Frontal cortex (tissue), 4 donors: ENCODE measurements at places on chromosomes 2 and 18.

GRCh38 chr2:48356701-48357325 is 173.1 kb upstream of the STON1 start:
- DNase-seq: no peak

DNA sequence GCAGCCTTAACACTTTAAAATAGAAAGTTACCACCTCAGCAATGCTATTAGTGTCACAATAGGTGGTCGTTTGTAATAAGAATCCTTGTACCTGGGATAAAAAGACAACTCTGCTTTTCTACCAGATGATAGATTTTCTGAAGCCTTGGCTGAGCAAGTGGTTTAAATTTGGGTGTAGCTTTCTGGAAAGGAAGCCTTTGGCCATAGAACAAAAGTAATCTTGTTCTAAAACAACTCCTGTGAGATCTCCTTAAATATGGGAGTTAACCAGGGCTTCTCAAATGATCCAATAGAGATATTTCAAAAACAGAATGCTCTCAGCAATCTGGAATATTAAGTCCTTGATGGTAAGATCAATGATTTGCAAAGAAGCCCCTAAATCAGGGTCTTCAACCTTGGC is 261.6 kb downstream of the ZNF516 start:
- no peak for DNase-seq

DNA sequence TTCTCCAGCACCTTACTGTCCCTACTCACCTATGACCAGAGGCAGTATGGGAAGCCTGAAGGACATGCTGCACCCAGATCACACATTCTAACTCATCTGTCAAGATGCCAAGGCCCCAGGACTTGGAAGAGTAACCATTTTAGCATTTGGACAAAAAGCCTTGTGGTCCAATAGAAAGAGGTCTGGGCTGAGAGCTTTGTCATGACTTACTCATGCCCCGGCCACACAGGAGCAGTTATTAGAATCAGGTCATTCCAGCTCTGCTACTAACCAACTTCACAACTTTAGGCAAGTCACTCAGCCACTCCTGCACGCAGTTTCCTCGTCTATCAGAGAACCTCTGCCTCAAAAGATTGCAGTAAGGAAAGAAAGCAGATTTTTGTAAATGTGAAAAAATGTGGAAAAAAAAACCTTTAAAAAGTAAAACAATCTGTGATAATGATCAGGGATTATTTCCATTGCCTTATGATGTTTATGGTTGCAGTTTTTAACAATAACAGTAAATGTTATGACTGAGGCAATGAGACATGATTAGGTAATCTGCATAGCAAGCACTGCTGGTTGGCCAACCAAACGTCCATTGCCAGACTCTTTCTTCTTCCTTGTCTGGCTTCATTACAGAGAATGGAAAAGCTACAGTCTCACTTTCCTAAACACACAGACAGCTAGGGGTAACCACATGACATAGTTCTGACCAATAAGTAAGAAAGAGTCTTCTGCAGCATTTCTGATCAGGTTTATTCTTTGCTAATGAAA is 255.4 kb upstream of the CHAC2 start:
- no peak for DNase-seq

DNA sequence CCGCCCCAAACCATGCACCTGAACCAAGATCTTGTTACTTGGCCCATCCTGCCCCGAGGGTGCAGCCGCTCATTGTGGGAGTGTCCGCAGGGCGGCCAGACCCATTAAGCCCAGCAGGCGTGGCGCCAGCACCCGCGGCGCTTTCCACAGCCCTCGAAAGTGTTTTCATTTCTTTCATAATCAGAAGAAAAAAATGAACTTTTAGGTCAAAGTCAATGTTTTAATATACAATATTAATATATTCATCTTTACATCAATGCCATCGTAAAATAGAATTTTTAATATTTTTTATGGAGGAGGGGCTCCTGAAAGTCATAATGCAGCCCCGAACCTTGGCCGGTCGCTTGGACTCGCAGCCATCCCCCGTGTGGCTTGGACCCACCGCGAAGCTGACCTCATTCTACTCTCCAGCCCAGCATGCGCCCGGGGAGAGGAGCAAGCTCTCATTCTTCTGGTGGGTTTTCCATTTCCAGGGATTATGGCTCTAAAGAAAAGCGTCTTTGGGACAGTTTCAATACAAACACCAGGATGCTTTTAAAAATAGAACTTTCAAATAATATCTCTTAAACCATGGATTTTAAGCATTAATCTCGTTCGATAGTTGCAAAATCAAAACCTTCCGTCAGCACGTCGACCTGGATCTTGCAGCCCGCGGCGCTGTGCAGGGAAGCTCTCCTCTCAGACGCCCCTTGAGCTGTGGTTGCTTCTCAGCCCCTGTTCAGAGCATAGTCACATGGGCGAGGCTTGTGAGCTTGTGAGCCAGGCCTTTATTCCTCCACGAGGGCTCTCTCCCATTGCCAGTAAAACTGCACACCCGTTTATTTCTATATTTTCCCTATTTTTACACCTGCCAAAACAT is 17.2 kb upstream of the ASB1 start:
- DNase-seq: no peak

DNA sequence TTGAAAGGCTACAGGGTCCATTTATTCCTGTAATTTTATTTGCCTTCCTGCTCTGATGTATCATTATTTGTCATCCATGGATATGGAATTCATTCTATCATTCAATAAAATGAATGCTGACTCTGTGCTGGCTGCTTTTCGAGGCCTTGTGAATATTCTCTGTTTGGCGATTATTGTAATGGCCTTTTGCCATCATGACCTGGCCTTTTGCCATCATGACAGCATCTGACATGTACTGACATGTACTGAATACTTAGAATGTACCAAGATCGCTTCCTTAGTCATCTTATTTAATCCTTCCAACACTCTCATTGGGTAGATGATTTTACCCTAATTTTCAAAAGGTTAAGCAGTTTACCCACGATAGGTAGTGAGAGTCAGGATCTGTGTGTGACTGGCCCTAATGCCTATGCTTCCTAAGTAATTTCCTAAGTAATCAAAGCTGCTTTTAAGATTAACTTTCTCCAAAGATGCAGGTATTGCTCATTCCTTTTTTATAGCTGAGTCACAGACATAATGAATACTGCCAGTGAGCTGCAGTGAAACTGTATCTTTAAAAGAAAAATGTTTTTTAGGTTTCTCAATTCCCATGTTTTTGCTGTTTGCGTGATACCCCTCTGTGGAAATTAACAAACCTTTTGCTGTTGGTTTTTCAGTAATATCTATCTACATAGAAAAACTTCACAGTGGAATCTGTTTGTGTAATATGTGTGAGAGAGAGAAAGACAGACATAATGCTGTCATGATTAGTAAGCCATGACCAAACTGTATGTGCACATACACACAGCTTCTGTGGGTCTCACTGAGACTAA is 127.8 kb downstream of the CERS6 start:
- DNase-seq: no peak

- DNase-seq: no peak
Observed at GRCh38 chr2:53422979-53423378, 344.6 kb upstream of the CHAC2 start.

DNA sequence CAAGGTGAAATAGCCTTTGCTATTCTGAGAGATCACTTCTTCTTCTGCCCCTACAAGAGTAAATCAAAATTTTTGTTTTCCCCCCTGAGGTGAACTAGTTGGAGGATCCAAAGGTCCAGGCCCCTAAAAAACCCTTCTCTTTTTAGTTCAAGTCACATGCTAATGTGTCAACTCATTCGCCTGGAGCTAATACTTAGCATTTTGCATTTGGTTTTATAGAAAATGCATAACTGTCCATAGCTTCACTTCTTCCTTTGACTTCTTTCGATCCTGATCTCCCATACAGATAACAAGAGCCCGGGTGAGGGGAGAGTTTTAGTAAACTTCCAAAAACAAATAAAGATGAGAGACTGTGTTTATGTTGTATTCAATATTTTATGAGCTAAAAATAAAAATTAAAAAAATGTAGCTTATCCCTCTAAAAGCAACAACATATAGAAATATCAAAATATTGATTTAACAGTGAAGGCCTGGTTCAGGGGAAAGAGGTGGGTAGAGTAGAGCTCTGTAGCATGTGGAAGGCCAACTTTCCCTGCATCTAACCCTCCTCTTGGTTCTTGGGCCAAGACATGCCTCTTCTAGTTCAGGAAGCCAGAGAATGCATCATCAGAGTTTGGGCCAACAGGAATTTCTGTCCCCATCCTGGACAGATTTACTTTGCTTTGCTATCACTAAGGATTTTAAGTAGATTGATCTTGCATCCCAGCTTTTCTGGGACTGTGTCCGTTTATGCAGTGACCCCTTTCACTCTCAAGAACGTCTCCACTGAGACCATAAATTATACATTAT is 333.8 kb downstream of the ALK start:
- DNase-seq: no peak

- no peak for DNase-seq
Observed at GRCh38 chr2:187105218-187105617, 256.2 kb upstream of the ZSWIM2 start.

GRCh38 chr2:58557176-58557575 is 316.1 kb upstream of the FANCL start:
- no peak for DNase-seq

DNA sequence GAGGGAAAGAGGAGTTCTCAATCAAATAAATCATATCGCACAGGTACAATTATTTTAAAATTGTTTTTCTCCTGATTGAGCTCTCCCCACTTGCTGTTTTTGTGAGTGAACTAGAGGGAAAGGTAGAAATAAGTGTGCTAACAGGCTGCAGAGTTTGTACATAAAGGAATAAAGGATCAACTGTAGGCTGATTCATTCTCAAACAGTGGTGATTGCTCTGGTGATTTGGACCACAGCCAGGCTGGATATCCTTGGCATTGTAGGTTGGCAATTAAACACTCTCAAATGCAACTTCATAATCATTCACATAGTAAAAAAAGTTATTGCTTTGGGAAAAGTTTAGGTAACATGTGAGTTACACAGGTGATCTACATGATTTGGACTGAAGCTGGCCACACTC is 29.8 kb downstream of the LRP1B start:
- no peak for DNase-seq

DNA sequence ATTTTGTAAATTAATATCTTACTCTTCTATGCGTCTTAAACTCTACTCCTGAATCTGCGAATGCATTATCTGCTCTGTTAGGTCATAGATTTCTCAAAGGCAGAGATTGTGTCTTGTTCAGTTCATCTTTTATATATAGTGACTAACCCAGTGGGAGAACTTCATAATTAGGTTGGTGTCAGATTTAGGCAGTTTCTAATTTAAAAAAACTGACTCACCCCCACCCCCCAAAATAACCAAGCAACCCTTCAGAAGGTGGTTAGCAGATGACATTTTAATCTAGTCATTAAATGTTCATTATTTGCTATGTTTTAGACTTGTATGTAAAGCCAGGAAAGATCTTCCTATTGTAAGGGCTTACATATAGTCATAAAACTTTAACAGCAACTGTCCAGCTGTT is 10.4 kb downstream of the SERPINB12 start:
- no peak for DNase-seq

- DNase-seq: no peak
Observed at GRCh38 chr2:26982102-26982742, 11.8 kb downstream of the MAPRE3 start.

DNA sequence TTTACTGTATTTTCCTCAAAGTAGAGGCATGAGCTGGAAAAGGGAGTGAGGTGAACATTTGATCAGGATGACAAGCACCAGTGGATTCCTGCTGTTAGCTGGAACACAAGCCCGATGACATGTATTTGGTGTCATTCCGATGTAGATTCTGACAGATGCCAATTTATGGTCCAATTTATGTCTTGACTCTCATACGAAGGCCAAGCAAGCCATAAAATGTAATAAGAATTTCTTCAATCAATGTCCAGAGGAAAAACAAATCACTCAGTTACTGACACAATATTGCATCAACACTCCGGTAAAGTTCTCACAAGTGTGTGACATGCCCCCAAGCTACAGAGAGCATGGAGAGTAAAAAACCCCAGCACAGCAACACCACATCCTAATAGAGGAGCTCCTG is 138.3 kb upstream of the ZNF521 start:
- no peak for DNase-seq

DNA sequence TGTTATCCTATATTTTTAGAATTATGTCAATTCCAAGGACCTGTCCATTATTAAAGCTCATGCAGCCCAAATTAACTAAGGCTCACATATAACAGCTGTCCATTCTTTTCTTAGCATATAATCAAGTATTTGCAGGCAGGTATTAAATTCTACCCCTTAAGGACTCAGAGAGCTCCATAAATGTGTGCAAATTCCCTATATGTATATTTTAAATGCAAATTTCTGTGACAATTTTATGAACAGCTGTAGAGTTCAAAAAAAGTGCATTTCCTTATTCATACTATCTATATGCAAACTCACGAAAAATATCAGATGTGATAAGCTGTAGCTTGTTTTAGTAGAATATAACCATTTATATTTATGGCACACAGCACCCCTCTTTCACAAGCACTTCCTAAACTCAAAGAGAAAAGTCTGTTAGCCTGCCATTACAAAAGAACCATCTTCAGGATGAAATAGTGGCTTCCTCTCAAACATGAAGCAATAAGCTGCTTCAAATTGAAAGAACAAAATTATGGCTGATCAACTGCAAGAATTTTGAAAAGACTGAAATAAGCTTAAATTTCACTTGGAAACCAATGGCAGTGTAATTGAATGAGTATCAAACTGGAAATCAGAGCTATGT is 155.0 kb upstream of the REG3G start:
- DNase-seq: no peak

DNA sequence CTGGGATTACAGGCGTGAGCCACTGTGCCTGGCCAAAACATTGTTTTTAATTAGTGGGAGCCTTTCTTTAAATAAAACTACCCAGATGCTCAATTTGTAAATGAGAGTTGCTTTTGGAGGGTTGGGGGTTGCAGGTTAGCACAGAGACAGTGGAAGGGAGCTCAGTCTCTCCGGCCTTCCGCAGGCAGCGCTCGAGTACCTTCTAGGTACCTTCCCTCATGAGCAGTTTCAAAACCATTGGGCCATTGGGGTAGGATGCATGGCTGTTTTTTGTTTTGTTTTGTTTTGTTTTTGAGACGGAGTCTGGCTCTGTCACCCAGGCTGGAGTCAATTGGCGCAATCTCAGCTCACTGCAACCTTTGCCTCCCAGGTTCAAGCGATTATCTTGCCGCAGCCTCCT is 19.0 kb downstream of the SLC66A3 start:
- no peak for DNase-seq

GRCh38 chr2:113158884-113159553 is 14.8 kb upstream of the PSD4 start:
- no peak for DNase-seq
